Activated CD4-positive, alpha-beta T cell treated with anti-CD3 and anti-CD28 coated beads for 24 hours (primary cell): ENCODE measurements at places on chromosomes 12 and 14.

- DNase-seq, result no peak
These were observed 9.7 kb upstream of the TUBA1A start for GRCh38 chr12:49198431-49199155.

- no peak for DNase-seq
These were observed 134.2 kb downstream of the TGFB3 start for GRCh38 chr14:75847584-75847983.

GRCh38 chr12:69875416-69875935 is 50.4 kb downstream of the MYRFL start:
- no peak for DNase-seq

- DNase-seq, result no peak
These were observed 87.4 kb downstream of the SYT1 start for GRCh38 chr12:78951803-78952551.

GRCh38 chr14:100786131-100786530 is 39.8 kb upstream of the MEG3 start:
- DNase-seq, result no peak

- no peak for DNase-seq
These were observed 29.4 kb downstream of the LGALS3 start for GRCh38 chr14:55158412-55158811.

GRCh38 chr14:89746135-89746534 is 208.4 kb downstream of the EFCAB11 start:
- no peak for DNase-seq

DNA sequence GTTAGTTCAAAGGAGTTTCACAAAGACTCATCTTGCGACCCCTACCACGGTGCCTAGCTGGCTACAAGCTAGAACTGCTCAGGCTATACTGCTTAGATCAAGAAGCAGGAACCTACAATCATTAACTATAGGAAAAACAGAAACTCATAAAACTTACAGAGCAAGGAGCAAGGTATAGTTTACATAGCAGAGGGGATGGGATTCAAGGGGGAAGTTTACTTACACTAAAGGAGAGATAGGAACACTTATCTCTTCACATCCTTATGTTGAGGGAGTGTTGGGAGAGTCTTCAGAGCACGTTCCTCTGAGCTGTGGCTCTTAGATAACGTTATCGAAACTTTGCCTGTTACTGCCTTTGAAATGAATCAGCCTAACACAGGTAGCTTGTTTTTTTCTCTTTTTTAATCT is 58.1 kb downstream of the FSCB start:
- DNase-seq, result no peak

DNA sequence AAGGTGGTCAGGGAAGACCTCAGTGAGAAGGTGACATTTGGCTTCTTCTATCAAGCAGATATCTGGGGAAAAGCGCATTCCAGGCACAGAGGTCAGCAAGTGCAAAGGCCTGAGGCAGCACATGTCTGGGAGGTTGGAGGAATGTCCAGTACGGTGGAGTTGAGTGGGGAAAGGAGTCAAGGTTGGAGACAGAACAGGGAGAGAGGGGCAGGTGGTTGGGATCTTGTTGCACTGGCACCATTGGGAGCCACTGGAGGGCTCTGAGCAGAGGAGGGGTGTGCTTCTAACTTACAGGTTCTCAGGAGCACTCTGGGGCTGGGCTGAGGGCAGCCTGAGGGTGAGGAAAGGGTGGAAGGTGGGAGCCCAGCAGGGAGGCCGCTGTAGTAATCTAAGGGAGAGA is 52.1 kb downstream of the EID3 start:
- DNase-seq, result no peak

- DNase-seq, result no peak
These were observed 25.0 kb downstream of the JAG2 start for GRCh38 chr14:105143451-105144025.

DNA sequence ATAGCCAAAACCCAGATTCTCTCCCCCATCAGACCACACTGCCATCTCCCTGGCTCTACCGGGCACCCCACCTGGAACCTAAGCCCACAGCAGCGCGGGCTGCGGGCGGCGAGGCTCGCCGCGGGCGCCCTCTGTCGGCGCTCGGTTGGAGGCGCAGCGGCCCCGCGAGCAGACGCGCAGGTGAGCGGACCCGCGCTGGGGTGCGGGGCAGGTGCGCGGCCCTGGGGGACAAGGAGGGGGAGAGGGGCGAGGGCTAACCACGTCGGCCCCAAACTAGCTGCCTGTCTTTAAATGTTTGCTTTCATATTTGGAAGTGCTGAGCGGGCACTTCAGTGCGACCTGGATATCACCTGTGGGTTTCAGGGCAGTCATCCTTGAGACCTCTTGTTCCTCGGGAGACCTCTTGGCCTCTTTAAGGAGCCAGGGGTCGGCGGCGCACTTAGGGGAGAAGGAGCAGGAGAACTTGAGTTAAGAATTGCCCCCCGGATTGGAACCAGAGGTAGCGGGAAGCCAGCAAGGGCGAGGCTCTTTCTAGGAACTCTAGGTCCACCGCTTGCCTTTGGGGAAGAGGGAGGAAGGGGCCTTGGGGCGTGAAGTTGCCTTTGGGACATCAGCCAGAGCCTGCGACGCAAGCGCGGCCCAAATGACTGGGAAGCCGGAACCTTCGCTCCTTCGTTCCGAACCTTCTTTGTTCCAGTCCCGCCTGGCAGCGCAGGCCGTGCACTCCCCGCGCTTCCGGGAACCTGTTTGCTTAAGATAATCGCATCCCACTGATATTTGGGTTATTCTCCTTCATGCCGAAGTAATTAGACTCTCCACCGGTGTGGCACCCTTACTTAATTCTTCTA is 78.7 kb downstream of the NEDD1 start:
- DNase-seq, result peak; percentile 17

GRCh38 chr12:3046441-3047200 is 30.6 kb upstream of the TSPAN9 start:
- no peak for DNase-seq

DNA sequence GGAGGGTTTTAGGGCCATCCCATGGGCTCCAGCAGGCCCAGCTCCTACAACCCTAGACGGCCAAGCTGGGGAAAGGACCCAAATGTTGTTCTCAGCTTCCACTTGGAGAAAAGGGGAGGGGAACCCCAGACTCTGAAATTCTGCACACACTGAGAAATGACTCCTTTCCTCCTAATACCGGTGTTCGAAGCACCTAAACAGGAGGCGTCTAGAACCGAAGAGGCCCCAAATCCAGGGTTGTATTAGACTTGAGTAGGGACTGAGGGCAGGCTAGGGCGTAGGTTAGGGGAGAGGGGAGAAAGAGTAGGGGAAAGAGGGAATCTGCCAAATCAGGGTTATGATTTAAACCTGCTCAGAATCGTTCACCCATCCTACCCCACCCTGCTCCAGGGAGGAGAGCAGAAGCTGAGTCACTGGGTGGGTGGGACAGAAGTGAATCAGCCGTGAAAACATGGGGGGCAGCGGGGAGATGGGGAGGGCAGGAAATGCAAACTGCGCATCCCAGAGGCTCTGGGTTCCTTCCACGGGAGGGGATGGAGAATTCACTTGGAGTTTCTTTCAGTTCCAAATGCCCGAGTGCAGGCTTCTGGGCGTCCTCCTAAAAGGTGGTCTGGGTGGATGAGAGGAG is 1.0 kb downstream of the IGFBP6 start:
- no peak for DNase-seq

GRCh38 chr14:104141621-104142091 is 3.3 kb downstream of the KIF26A start:
- DNase-seq, result no peak

DNA sequence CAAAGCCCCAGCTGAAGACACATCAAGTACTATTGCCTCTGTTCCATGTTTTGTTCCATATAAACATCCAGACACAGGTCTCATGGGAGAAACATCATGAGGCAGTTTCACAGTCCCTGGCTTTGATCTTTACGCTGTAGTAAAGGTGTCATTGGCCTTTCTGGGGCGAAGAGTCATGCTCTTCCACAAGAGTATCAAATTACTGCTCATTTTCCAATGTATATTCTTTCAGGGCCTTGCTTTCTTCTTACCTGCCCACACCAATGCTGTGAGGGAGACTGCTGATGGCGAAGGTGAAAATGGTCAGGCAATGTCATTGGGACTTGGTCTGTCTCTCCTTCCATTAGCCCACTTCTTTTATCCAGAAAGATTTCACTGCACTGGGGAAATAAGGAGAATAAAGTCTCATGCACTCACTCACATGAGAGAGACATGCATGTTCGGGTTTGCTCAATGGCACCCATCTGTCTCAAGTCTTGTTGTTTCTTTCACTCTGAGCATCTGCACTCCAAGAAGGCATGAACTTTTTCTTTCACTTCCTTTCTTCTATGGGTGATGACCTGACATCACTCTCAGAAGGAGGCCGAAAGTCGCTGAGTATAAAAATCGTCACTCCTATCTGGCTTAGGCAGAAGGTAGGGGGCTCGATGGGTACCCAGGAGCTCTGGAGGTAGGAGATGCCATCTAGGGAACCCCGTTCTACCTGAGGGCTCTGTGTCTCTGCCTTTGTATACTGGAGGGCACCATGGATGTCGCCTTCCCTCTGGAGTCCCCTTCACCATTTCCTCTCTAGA is 1.3 kb upstream of the JDP2 start:
- no peak for DNase-seq

GRCh38 chr12:67716817-67717216 is 68.3 kb downstream of the DYRK2 start:
- DNase-seq, result no peak

GRCh38 chr14:69439521-69440270 is 41.2 kb downstream of the SLC39A9 start:
- DNase-seq, result no peak

DNA sequence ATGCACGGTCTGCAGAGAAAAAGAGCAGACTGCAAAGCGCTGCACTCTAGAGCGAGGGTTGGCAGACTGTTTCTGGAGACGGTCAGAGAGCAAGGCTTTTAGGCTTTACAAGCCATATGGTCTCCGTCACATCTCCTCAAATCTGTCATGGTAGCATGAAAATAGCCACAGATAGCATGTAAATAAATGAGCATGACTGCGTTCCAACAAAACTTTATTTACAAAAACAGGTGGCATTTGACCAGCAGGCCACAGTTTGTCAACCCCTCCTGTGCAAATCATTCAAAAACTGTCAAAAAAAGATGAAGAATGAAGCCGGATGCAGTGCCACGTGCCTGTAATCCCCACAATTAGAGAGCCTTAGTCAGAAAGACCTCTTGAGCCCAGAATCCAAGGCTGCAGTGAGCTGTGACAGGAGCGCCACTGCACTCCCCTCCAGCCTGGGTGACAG is 18.9 kb downstream of the SYNE3 start:
- DNase-seq, result no peak

DNA sequence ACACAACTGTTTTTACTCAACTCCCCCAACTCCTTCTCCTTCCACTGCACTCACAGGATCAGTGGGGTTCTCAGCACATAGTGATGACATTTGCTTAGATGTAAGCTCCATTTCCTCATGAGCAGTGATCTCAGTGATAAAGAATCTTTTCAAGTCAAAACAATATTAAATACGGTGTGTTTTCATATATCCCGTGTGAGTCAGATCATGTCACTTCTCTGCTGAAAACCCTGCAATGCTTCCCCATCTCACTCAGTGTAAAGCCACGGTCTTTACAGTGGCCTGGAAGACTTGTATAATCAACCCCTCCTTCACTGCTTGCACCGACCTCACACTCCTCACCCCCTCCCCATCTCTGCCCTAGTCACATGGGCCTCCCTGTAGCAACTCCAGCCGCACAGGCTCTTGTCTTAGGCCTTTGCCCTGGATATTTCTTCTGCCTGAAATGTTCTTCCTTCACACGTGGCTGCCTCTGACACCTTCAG is 149.7 kb upstream of the ARHGAP5 start:
- no peak for DNase-seq

DNA sequence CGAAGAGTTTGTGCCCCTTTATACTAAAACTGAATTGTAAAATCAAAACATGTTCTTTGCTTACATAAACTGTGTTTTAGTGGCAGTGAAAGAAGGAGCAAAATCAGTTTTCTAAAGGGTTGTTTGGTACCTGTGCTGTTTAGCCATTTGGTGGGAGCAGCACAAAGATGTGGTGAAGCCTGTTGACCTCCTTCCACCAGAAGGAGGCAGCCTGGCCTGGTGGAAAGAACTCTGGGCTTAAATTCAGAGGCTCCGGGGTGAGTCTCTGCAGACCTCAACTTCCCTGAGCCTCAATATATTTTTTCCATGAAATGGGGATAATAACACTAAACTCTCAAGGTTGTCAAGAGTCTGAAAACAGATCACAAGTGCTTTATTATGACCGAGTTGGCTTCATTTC is 502.5 kb downstream of the VRK1 start:
- no peak for DNase-seq

DNA sequence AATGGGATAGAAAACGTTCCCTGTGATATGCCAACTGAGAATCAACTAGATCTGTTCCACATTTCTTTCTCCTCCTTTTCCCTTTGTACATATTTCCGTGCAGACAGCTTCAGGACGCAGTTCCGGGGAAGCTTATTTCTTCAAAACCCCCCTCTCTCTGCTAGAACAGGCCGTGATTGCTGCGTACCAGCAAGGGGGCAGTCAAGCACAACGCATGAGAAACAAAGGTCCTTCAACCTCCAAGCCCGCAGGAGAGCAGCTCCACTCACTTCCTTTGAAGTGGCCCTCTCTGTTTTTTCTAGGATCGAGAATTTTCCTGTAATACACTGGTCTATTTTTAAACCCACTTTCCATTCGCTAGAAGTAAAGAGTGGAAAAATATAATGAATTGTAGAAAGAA is 80.8 kb downstream of the ZNF664 start:
- no peak for DNase-seq

DNA sequence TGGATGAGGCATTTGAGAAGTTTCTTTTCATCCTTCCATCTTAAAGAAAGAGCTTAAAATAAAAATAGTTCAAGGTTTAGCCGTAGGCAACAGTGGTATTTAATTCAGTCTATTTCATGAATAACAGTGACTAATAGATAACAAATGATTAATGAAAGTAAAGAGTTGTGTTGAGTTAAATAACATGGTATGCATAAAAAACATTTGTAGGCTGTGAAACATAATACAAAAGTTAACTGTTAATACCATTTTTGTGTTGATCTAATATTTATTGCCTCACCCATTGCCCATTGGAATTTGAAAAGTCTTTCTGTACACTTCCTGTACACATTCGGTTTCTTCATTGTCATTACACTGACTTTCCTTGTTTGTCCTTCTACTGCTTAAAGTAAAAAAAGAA is 108.6 kb upstream of the PDE3A start:
- DNase-seq, result no peak

DNA sequence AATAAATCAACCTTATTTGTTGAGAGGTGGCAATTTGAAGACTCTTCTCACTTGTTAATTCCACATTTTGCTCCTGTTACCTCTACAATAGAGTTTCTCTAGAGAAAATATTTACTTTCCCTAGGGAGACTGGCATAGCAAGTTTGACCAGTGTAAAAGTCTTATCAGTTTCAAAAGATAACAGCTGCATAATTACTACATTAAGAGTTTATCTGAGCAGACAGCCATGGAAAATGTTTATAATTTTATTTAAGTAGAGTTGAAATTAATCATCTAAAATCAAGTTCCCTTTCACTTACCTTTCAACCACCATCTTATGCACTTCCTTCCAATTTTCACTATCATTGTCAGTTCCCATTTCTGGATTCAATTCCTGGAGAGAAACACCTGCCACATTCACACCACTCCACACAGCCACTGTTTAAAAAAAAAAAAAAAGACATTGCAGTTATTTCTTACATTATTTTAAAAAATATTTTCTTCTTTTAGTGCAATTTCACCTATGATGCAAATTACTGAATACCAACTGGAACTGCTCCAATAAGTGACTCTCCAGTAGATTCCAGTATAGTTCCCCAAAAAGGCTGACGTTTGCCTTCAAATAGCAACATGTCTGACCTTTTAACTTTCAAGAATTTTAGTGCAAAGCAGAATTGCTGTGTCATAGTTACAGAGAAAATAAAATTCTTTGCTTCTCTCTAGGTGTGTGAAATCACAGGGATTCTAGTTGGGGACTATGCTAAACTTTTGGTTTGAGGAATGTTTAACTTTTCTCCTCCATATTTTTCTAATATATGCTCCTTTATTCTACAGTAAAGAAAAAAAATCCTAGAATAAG is 19.4 kb downstream of the LDHB start:
- no peak for DNase-seq
